ENCODE measurements at places on chromosomes 4 and X.

DNA sequence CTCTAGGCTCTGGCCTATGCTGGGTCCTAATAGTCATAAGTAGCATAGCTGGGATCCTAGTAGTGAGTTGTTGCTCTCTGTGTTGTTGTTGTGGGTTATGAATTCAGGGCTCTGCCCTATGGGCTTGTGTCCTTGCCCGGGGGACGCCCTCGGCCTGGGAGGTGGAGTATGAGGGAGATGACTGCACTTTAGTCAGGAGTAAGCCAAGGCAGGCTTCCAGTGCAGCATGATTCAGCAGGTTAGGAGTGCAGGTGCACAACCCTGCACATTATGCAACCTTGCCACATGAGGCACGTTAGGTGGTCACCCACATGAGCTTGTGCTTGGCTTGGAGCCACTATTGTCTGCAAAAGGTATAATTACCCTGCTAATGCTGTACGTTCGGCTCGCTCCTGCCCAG is 58.4 kb upstream of the CCDC149 start:
- DNase-seq = peak; percentile 93

- DNase-seq = peak; percentile 46
Measured at GRCh38 chr4:101989551-101989950, 199.0 kb downstream of the BANK1 start.

DNA sequence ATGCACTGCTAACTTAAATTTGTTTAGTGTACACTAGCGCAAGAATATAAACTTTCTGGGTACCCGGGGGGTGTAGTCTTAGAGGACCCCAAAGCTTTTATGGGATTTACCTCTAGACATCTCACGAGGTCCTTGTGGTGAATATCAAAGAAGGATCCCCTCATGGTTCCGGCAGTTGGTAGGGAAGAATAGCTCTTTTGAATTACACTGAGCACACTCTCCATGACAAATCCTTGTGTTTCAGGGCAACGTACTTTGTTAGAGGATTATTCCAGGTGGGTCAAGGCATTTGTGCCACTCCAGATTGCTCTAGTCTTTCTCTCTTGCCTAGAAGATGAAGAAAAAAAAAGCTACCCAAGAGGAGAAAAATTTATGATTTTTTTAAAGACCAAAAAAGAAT is 387.6 kb downstream of the PDHA2 start:
- DNase-seq = no peak

DNA sequence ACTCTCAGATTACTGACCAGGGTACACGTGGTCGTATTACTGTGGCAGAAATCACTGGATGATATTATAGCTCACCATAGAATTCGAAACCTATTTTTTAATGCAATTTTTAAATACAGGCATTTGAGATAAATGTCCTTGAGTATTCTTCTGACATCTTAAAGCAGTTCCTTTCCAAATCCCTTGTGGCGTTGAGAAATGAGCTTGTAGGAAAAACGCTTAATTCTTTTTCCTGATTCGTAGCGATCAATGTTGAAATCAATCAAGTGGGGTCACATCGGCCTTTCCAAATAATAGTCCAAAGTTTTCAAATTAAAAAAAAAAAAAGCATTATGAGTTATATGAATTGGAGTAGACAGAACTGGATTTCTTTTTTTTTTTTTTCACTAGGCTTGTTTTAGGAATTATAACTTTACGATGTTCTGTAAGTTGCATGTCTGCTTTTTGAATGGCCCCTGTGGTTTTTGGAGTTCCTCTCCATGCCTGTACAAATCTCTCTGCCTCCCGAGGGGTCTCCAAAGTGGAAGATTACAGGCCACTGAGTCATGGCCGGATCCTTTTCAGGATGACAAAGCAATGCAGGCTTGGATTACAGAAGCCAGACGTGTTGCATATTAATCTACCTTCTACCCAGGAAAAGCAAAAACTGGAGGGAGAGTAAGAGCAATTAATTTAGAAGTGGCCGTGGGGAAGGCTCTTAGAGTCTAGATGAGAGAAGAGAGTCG is 226.1 kb downstream of the SHOX start:
- DNase-seq = no peak

GRCh38 chr4:3201718-3202702 is 46.9 kb upstream of the MSANTD1 start:
- peak; percentile 18 for DNase-seq

- no peak for DNase-seq
Measured at GRCh38 chrX:154600759-154601374, 15.9 kb downstream of the CTAG1A start.

DNA sequence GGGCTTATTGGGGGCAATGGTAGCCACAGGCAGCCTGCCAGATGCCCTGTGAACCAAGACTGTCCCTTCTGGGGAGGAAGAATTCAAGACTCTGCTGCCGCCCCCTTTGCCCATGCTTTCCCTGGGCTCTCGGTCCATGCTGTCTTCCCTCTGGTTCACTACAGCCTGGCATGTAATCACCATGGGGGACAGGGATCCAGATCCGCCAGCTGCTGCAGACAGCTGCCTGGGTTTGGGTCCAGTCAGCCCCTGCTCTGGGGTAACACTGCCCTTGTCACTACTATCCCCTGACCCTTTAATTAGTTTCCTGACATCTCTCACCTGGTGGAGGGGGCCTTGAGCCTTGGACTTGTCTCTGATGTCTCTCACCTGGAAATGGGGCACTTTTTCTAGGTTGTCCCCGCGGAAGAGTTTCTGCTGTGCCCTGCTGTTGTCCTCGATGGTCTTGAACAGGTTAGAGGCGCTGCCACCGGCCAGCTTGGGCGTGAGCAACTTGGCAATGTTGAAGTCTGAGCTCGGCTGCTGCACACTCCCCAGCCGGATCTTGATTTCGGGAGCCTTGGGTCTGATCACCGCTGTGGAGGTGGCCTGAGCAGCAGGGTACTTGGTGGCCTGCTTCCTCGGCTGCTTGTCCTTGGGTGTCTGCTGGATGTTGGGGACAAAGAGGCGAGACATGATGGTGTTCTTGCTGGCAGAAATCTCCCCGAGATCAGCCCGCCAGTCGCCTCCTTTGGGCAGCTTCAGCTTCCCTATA is 6.4 kb downstream of the C4orf54 start:
- no peak for DNase-seq

DNA sequence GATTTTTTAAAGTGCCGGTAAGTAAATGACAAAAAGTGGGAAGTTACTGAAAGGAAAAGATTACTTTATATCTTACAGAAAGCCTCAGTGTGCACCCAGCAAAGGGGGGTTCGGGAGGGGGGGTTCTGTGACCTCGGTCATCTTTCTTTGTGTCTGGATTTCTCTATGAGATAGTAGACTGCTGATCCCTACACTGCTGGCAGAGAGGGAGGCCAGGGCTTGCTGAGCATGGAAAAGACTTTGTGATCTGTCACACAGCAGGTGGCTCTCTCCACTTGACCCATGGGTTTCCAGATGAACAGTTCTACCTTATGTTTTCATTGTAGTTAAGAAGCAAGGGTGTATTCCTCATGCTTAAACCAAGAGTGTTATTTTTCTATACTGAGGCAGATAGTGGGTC is 475.6 kb downstream of the PCDH10 start:
- no peak for DNase-seq

GRCh38 chr4:17082186-17082585 is 183.7 kb upstream of the LDB2 start:
- no peak for DNase-seq

GRCh38 chrX:130645955-130646583 is 244.3 kb downstream of the RBMX2 start:
- no peak for DNase-seq

GRCh38 chrX:151790481-151791160 is 56.1 kb downstream of the CNGA2 start:
- no peak for DNase-seq

DNA sequence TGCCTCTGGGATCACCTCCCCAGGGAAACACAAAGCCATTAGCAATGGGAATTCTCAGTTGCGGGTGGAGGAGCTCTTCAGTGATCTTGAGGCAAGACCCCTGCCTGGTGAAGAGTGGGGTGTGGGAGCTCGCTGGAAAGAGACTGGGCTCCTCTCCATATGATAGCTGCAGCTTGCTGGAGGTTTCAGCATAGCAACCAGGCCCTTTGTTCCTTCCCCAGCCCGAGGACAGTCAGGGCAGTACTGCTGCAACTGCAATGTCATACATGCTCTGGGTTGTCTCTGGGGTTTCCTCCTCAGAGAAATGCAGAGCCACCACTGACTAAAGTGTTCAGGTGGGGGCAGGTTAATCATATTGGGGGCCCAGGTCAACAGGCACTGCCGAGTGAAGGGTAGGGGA is 81.3 kb downstream of the ARHGAP24 start:
- DNase-seq = no peak

- no peak for DNase-seq
Measured at GRCh38 chr4:58205446-58206235, 1095.5 kb upstream of the IGFBP7 start.

DNA sequence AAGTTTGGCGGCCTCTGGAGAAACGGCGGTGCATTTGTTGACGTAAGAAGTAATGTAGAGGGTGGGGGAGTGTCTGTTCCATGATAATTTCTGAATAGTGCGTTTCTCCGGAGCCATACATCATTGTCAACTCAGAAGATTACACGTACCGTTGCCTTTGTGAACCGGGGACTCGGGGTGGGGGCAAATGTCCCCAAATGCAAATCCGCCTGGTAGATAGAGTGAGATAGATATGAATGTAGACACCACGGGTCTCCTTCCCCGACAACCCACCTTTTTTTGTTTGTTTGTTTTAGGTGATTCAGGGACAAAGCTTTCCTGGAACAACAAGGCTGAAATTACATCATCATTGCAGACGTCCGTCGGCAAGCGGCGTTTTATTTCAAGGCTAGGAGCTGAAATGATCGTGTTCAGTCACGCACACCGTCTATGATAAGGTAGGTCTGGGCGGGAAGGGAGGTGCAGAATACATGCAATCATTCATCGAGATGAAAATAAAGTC is 96.0 kb upstream of the PPP2R3B start:
- no peak for DNase-seq

DNA sequence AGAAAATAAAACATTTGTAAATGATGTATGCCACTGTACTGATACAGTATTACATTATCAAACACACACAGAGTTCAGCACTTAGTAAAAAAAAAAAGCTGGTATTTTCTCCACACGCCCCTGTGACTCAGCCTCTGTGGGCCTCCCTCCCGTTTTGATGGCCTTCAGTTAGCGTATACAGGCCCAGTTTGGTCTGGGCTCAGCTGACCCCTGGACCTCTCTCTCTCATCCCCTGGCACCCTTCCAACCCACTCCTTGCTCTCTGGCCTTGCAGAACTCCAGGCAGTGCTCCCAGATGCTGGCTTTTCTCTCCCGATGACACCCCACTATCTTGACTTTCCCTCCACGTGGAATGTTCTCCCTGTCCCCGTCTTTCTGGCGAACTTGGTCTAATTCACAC is 89.0 kb upstream of the LIMCH1 start:
- DNase-seq = peak; percentile 39

- DNase-seq = no peak
Measured at GRCh38 chrX:13162772-13163410, 118.5 kb upstream of the FAM9C start.

DNA sequence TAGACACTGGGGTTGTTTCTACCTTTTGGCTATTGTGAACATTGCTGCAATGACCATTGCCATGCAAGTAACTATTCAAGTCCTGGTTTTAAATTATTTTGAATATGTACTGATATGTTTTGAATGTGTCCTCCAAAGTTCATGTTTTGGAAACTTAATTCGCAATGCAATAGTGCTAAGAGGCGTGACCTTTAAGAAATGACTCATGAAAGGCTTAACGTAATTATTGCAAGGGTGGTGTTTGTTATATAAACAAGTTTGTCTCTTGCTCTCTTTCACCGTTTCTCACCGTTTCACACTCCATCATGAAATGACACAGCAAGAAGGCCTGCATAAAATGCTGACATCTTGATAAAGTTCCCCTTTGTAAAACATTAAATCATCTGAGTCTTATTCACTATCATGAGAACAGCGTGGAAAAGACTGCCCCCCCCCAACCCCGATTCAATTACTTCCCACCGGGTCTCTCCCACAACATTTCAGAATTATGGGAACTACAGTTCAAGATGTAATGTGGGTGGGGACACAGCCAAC is 506.9 kb upstream of the FAM47C start:
- DNase-seq = no peak

- no peak for DNase-seq
Measured at GRCh38 chrX:18691431-18691830, 16.0 kb upstream of the PPEF1 start.

DNA sequence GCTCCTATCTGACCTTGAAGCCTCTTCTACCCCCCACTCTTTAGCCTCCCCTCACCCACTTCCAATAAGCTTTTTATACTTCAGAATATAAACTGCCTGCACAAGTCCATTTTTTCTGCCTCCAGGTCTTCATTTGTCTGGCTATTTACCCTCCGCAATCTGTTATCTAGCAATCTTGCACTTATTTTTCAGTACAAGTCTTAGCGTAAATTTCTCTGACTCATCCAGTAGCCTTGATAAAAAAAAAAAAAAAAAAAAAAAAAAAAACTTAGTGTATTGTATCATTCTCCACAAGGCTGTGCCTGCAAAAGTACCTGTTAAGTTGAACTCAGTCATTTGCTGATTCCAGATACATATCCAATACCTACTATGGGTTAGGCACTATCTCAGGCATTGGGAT is 219.5 kb upstream of the DKK2 start:
- no peak for DNase-seq

DNA sequence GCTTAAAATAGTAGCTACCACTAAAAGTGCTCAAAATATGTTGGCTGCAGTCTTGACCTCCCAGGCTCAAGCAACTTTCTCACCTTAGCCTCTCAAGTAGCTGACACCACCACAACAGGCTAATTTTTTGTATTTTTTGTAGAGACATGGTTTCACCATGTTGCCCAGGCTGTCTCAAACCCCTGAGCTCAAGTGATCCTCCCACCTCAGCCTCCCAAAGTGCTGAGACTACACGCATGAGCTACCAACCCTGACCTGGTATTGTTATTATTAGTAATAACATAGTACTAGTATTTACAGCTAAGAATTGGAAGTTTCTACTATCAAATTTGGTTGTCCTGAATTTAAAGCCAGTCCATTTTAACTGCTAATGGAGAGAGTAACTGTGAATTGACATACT is 18.0 kb downstream of the STAP1 start:
- DNase-seq = peak; percentile 5

GRCh38 chr4:124079174-124079780 is 633.3 kb downstream of the ANKRD50 start:
- peak; percentile 49 for DNase-seq

GRCh38 chr4:24973404-24973746 is 57.4 kb downstream of the LGI2 start:
- no peak for DNase-seq
